GM18507 (cell line): ENCODE measurements at places on chromosomes 11 and 22.

DNA sequence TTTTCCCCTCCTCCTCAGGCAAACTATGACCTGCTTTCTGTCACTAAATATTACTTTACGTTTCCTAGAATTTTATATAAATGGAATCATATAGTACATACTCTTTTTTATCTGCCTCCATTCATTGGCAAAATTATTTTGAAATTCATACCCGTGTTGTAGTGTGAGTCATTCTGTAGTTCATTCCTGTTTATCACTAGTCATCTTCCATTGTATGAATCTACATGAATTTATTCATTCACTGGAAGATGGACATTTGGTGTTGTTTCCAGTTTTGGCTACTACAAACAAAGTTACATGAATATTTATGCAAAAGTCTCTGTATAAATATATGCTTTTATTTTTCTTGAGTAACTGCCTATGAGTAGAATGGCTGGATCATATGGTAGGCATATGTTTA is 60.7 kb upstream of the OPCML start:
- no peak for DNase-seq

- no peak for DNase-seq
These were observed 24.8 kb upstream of the TSKU start for GRCh38 chr11:76758311-76758710.

DNA sequence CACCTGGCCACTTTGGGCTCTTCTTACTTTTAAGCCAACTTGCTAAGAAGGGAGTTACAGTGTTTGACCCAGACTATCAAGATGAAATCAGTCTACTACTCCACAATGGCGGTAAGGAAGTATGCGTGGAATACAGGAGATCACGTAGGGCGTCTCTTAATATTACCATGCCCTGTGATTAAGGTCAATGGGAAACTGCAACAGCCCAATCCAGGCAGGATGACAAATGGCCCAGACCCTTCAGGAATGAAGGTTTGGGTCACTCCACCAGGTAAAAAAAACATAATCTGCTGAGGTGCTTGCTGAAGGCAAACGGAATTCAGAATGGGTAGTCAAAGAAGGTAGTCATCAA is 1.0 kb upstream of the YPEL4 start:
- no peak for DNase-seq

GRCh38 chr11:65947133-65947532 is 1.9 kb downstream of the TSGA10IP start:
- no peak for DNase-seq

DNA sequence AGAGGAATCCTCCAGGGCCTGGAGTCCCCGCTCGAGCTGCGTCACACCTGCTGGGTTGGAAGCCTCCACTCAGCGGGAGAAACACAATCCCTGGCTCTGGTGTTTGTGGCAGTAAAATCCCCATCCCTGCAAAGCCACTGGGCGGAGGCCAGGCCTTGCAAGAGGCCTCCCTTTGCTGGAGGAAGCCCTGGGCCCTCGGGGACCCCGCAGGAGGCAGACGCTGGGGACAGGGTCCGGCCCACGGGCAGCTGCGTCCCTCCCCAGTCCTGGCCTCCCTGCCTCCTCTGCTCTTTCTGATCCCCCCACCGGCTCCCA is 194.7 kb downstream of the BRD1 start:
- no peak for DNase-seq

DNA sequence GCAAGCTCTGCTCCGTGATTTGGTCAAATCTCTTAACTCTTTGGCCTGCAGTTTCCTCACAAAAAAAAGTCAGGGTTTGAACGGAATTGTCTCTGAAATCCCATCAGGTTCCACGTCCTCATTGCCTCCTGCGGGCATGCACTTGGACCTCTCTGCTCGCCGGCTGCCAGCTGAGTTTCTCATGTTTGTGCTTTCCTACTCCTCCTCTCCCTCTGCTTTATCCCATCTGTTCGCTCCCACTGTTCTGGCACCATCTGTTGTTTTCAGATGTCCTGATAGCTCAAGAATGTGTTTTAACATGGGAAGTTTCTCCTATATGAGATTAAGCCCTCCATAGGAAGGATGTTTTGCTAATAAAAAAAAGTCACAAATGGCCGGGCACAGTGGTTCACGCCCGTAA is 49.4 kb upstream of the ARHGAP42 start:
- no peak for DNase-seq

DNA sequence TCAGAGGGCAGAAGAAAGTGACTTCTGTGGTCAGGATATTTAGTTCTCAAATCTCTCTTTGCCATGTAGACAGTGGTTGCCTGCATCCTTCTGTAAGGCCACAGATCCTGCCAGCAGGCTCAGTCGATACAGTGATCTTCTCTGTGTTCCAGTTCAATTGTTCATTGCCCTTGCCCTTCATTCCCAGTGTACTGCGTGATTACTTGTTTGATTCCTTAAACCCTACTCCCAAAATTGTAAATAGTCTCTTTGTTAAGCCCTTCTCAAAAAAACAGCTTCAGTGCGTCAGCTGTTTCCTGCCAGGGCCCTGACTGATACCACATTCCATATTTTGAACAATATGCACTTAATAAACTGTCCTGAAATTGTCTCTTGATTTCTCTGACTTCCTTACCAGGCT is 9.3 kb upstream of the TYR start:
- DNase-seq, result no peak
